ENCODE measurements at places on chromosomes 4 and X. TPM values are rescaled to one million over a fixed set of nuclear protein-coding genes. Genes with fewer than 3 reads are reported as not detected.

The JAKMIP1 gene
- 0.20 TPM for total RNA-seq

The MAGIX gene
- 0.89 TPM for total RNA-seq

The TMEM33 gene
- total RNA-seq: 143 TPM

The NCAPG gene
- 44.1 TPM for total RNA-seq

The POLA1 gene
- 20.0 TPM for total RNA-seq

The VEGFD gene
- total RNA-seq: 2.9 TPM

All from NCI-H460 (cell line).